ENCODE measurements at places on chromosomes 1 and 21.

- no peak for DNase-seq
Measured at GRCh38 chr1:79599257-79599656, 592.7 kb upstream of the ADGRL4 start.

DNA sequence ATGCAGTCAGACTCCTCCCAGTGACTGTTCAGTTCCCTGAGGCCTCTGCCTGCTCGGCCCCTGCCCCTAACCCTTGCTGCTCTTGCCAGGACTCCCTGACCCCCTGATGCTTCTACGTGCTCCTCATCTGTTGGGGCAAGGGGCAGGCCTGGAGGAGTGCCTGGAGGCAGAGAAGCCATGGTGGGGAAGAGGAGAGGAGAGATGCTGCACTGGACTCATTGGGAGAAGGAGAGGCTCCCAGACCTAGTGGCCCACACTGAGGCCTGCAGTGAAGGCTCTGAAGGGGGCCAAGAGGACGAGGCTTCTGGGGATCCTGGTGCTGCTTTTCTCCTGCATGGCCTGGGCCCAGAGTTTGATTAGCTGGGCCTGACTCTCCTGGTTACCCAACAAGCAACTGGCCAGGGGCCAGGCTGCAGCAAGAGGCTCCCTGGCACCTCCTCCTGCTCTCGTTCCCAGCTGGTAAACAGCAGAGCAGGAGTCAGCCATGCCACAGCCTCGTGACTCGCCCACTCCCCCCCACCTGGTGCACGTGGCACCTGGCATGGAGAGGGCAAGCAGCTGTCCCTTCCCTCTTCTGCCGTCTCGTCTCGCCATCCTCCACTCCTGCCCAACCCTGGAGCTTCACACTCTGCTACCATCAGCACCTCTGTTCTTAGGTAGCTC, 847 bp upstream of the RORC start:
- DNase-seq = peak; percentile 52

- no peak for DNase-seq
Measured at GRCh38 chr1:59747420-59748024, 67.2 kb upstream of the HOOK1 start.

GRCh38 chr1:171798311-171798710, 16.9 kb downstream of the METTL13 start:
- no peak for DNase-seq

DNA sequence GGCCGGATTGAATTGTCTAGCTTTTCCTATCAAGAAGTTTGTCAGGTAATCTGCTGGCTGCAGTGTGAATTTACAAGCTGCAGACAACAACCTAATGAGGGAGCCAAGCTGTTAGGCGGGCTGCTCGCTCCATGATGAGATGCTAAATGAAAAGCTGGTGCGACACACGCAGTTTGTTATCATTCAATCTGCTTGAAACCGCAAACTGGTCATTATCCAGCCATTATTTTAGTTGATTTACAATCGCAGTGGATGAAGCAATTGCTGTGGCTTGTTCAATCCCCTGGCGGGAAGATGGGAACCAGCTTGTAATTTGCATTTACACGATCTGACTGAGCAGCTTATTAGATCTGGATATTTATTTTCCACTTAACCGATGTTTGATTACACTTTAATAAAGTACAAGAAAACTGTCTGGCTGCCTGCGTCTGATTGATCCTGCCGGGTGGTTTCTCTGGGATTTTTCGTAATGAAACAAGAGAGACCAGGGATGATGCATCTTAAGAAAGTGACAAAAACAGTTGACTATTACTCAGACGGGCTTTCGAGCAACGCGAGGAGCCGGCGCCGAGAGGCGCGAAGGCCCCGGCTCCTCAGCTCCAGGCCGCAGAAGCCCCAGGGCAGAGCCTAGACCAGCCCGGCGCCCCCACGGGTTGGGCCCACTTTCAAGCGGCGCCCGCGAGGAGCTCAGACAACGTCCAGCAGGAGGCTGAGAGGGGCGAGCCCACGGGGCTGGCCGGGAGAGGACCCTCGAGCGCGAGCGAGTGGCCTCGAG, 118.0 kb upstream of the BARHL2 start:
- no peak for DNase-seq

GRCh38 chr1:85463731-85464496, 1.0 kb downstream of the DDAH1 start:
- DNase-seq = no peak

GRCh38 chr1:62178372-62178771, 16.3 kb upstream of the L1TD1 start:
- no peak for DNase-seq

- no peak for DNase-seq
Measured at GRCh38 chr1:206049293-206049692, 3.7 kb upstream of the RHEX start.

- no peak for DNase-seq
Measured at GRCh38 chr1:6998267-6998666, 213.0 kb downstream of the CAMTA1 start.

GRCh38 chr1:174971902-174972301, 27.8 kb upstream of the CACYBP start:
- DNase-seq = no peak

DNA sequence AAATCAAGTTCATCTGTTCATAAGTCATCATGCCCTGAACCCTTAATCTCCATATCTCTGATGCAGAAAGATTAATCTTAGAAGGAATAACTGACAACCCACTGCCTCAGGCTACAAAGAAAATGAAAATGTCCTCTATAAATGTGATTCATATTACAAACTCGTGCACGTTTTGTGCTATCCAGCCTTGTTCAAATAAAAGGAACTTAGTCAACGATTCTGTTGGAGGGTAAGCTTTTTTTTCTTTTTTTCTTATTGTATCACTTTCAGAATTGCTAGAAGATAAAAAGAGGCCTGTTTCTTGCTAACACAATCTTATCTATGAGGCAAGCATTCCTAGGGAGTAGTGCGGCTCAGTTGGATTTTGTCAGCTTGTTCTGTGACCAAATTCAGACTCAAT, 228.4 kb downstream of the TM2D1 start:
- no peak for DNase-seq

DNA sequence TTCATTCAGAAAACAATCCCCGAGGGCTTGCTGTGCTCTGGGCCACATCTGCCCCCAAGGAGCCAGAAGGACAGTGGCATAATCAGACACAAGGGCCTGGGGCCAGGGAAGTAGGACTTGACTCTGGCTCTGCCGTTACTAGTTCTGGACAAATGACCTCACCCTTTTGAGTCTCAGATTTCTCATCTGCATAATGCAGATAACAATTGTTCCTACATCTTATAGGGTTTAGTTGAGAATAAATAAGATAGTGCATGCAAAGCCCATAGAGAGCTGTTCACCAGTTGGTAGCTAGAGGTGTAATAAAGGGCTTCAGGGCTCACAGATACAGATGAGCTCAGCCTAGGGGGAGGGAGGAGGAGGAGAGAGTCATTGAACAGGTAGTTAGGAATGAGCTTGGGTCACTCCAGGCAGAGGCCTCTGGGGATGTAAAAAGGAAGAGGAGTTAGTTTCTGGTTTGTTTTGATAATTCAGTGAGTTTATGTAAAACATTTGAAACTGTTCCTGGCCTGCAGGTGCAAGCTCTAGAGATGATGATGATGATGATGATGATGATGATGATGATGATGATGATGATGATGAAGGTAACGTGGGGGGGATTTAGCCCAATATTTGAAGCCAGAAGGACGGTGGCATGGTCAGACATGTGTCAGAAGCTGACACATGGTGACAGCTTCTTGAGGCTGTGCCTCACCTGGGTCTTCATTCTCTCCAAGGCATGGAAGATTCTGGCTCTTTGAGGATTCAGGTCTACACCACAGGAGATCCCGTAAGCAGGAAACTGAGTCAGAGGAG, 858 bp downstream of the LACTBL1 start:
- DNase-seq = no peak

GRCh38 chr1:108097018-108097417, 103.1 kb downstream of the SLC25A24 start:
- no peak for DNase-seq

GRCh38 chr1:176559878-176560277, 96.9 kb downstream of the PAPPA2 start:
- DNase-seq = no peak

DNA sequence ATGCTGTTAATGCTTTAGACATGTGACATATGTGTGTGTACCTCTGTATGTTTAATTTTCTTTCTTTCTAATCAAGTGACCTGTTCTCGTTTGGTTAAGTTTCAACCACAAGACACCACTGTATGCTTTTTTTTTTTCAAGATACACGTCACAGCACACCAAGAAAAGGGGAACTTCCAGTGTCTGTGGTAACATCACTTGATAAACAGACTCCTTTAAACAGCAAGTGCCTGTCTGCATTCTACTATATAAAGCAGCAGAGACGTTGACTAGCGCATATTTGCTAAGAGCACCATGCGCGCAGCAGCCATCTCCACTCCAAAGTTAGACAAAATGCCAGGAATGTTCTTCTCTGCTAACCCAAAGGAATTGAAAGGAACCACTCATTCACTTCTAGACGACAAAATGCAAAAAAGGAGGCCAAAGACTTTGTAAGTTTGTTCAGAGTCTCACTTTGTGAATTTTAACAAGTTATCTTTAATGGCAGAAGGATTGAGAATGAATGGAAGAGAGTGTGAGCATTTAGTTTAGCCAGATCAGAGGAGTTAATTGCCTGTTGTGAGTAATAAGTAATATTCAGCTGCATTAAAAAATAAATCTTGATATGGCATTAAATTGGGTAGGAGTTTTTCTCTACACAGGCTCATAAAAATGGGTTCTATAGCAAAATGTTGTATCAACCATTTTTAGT, at the start of gene RGS1:
Gene RGS1 (plus strand): TSS at position 275 of the 691 bp plus-strand sequence. CDS start 20 bp downstream, at position 295.
- no peak for DNase-seq

DNA sequence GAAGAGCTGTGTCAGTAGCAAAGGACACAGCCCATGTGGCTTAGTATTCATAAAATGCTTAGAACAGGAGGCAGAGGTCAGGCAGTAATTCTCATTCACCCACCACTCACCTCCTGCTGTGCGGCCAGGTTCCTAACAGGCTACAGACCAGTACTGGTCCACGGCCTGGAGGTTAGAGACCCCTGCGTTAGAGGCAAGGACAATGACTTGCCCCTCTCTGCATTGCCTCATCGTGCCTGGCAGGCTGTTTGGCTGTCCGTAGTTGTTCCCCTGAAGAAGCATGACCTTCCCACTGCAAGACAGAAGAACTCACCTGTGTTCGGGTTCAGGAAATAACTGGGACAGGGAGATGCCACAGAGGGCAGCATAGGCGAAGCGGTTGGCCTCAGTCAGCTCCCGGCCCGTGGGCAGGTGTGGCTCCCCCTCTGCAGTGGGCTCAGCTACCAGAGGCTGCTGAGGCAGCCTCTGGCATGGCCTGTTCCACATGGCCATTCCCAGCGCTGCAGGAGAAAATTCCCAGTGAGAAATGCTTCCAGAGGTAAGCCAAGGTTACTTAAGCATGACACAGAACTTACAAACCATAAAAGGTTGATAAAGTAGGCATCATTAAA, 19.3 kb downstream of the TMCO4 start:
- DNase-seq = no peak

DNA sequence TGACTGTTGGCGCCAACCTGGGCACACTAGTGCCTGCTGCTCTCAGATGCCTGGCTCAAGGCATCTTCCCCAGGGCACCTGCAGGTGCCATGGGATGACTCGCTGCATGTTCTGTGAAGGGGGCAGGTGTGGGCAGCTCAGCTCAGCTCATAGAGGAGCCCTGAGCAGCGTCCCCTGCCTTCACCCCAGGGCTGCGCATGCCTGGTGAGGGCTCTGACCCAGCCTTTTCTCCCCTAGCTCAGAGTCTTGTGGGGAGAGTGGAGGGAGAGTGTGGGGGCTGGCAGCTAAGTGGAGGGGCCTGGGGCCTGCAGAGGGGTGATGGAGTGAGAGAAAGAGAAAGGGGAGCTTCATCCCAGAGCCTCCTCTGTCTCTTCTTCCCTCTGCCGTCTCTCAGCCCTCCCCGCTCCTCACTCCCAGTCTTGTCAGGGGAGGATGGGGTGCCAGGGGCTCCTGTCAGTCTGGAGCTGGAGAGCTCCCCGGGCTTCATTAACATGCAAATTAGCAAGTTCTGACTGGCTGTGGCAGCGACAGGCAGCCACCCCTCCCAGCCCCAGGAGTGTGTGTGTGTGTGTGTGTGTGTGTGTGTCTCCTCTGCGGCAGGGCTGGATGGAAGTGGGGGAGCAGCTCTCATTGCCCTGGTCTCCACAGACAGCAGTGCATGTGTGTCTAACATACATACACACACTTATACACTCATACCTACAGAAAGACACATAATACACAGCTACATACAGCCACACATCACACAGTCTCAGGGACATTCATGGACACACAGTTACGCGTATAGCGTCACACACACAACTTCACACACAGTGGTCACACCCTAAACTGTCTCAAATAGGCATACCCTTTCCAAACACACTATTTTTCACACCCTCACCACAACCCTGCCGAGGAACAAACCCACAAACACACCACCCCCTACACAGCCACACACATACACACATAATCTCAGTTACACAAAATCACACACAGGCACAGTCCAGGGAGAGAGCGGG, 34.0 kb downstream of the FOXO6 start:
- no peak for DNase-seq

- DNase-seq = no peak
Measured at GRCh38 chr1:232978091-232978634, 27.8 kb downstream of the NTPCR start.

GRCh38 chr1:94608142-94608851, 66.7 kb upstream of the F3 start:
- DNase-seq = no peak

- DNase-seq = no peak
Measured at GRCh38 chr1:45012639-45013278, 705 bp downstream of the UROD start.

DNA sequence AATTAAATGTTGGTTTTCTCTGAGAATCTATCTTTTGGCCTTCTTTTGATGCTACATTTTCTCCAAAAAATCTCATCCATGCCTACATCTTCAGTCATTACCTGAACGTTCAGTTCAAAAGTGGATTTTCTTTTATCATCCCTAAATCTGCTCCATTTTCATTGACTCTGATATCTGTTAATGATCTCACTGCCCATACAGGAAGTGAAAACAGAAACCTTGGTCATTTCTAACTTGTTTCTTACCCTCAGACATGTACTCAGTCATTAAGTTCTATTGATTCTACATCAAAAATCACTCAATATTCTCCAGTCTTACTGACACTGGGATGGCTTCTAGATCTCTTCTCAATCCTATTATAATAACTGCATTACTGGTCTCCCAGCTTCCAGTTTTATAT, 22.7 kb downstream of the PRKACB start:
- DNase-seq = no peak

DNA sequence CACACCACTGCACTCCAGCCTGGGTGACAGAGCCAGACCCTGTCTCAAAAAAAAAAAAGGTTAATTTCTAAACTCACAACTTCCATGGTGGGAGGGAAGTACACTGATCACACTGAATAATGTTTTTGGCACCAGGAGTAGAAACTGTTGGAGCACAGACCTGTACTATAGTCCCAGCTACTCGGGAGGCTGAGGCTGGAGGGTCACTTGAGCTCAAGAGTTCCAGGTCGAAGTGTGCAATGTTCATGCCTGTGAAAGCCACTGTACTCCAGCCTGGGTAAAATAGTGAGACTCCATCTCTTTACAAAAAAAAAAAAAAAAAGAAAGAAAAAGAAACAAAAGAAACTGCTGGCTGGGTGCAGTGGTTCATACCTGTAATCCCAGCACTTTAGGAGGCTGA, 35.3 kb downstream of the TMEM50B start:
- DNase-seq = no peak

- no peak for DNase-seq
Measured at GRCh38 chr1:244151537-244151936, 100.5 kb downstream of the ZBTB18 start.

- no peak for DNase-seq
Measured at GRCh38 chr1:42586016-42586415, 72.2 kb upstream of the PPIH start.

GRCh38 chr1:15033264-15033663, 120.3 kb upstream of the TMEM51 start:
- no peak for DNase-seq
